ENCODE measurements at places on chromosomes 5 and 9.
A peak's percentile ranks its signal among the peaks of the same experiment; 100 is the strongest.

- no peak for DNase-seq
Measured at GRCh38 chr9:120424248-120424647, 155.7 kb downstream of the CDK5RAP2 start.

DNA sequence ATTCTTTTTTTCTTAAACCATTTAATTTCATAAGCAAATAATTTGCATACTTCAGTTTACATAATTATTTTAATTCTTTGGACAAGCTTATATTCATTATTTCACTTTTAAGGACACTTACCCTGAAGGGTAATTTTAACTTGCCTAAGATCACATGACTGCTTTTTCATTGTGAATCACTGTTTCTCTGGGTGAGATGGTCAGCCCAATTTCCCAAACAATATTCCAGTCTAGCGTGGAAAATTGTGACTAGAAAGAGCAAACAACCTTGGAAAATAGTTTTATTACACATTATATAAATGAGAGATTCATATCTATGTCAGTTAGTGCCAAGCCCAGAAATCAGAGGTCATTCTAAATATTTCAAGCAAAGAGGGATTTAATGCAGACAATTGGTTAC lies 21.4 kb upstream of the JAKMIP2 start:
- DNase-seq = no peak

DNA sequence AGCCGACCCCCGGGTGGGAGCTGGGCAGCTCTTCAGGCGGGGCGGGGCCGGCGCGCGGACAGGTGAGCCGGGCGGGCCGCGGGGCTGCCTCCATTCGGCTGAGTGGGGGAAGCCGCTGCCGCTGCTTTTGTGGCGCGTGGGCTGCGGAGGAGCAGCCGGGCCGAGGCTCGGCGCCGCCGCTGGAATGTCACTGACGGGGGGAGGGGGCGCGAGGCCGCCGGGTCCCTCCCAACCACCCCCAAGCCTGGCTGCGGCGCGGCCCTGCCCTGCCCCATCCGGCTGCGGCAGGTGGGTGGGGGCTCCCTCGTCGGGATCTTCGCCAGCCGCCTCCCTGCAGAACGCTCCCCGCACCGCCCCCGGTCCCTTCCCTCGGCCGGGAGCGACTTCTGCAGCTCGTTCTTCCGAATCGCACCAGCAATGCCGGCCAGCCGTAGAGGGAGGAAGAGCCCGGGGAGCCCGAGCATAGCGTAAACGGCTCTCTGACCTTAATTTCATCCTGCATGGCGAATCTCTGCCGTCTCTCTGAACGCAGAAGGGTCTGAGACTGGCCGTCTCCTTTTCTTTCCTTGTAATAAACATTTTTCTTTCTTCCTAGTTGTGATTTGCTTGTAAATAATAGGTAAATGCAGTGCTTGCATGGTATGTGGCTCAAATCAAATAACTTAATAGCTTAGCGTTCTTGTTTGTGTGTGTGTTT lies 505 bp downstream of the SPTAN1 start:
- no peak for DNase-seq

- no peak for DNase-seq
Measured at GRCh38 chr9:19976226-19976625, 187.4 kb upstream of the SLC24A2 start.

GRCh38 chr5:7418276-7418675 lies 22.3 kb downstream of the ADCY2 start:
- no peak for DNase-seq

DNA sequence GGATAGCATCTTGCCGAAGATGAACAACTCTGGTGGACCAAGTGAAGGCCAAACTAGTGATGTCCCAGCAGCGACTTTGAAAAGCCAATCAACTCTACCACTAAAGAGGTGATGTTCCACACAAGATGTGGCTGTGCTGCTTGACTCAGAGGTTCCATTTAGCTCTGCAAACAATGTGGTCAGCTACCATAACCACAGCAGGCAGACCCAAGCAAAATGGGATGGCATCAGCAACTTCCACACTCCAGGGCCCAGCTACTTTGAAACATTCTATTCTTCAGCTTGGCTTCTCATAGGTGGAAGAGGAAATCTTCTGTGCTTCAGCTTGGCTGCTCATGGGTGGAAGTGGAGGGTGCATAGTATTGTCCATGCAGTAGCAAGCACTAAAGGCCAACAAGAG lies 70.5 kb downstream of the IRX2 start:
- DNase-seq = no peak

- DNase-seq = peak; percentile 82
Measured at GRCh38 chr9:97411789-97412625, at the start of gene TDRD7. TSS of gene TDRD7 (plus strand) at chr9:97412096. CDS start at chr9:97428466, 16,370 bp downstream.

- no peak for DNase-seq
Measured at GRCh38 chr5:38615981-38616451, 59.6 kb upstream of the LIFR start.

DNA sequence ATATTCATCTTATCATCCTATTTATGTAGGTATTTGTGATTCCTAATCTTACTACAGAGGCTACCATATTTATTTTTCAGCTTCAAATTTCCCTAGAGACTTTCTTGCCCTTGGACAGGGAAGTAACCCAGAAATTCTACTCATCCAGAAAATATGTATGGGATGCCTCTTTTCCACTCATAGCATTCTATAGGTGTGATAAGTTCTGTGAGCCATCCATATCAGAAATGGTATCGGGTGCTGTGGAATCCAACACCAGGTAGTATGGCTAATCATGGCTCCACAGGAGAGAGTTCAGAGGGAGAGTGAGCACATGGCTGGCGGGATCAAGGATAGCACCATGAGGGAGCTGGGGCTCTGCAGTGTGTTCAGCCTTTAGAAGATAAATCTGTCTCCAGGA lies 349.3 kb upstream of the ACTBL2 start:
- no peak for DNase-seq

DNA sequence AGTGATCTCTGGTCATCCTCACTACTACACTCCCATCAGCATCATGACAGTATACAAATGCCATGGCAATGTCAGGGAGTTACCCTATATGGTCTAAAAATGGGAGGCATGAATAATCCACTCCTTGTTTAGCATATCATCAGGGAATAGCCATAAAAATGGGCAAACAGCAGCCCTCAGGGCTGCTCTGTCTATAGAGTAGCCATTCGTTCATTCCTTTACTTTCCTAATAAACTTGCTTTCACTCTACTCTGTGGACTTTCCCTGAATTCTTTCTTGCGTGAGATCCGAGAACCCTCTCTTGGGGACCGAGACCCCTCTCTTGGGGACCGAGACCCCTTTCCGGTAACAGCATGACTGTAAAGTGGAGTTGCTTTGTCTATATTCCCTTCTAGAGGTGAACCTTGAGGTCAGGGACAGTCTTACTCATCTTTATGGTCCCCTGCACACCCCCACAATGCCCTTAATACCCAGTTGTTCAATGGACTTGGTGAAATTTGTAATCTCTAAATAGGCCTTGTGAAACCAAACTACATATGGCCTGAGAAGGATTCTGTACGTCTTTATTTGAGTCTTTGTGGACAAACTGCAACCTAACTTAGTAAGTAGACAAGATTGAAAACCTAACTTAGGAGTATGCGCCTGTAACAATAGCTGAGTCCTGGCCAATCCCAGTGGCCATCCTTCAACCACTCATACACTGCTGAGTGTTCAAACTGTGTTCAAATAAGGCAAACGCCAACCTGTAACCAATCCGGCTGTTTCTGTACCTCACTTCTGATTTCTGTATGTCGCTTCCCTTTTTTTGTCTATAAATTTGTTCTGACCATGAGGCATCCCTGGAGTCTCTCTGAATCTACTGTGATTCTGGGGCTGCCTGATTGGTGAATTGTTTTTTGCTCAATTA lies 32.3 kb upstream of the UBTD2 start:
- DNase-seq = no peak

- no peak for DNase-seq
Measured at GRCh38 chr5:136046246-136046645, 17.5 kb downstream of the TGFBI start.

GRCh38 chr9:114037961-114038723 lies 40.0 kb downstream of the AMBP start:
- DNase-seq = no peak

- DNase-seq = no peak
Measured at GRCh38 chr5:98206566-98206965, 566.9 kb upstream of the RGMB start.

DNA sequence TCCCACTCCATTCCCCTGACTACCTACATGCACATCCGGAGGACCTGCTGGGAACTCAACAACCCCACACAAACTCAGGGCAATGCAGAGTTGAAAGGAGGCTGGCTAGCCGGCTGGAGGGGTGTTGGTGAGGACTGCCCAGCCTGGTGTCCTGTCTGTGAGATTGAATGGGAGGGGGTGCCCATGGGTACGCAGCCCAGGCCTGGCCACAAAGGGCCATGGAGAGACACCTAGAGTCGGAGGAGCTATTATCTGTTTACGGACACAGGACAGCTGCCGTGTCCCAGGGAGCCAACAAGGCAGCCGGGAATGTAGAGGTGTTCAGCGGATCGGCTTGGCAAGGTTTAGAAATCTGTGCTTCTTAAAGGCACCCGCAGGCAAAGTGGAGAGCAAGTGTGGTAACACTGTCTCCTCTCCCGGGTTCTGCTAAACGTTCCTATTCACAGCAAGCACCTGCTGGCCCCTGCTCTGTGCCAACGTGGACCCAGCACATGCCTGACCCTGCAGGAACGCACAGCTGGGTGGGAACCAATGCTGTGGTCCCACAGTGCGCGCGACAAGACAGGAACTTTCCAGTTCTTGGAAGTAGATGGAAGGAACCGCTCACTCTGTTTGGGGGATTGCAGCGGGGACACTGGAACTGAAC lies 166.7 kb downstream of the DAB2IP start:
- no peak for DNase-seq

- no peak for DNase-seq
Measured at GRCh38 chr5:98902733-98903132, 26.1 kb downstream of the CHD1 start.

DNA sequence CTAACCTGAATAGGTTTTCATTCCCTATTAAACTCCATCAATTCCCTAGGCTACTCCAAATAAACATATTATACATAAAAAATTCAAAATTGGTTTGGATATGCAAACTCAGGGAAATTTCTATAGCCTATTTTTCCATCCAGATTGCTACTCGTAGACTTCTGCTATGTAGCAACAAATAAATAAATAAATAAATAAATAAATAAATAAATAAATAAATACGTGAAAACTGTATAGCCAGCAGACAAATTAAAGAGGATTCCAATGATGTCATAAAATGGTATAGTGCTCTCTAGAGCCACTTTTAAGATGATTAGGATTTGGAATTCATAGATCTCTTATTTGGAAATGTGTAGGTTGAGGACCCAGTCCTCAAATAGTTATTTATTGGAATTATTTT lies 1193.2 kb upstream of the NUDT12 start:
- no peak for DNase-seq

DNA sequence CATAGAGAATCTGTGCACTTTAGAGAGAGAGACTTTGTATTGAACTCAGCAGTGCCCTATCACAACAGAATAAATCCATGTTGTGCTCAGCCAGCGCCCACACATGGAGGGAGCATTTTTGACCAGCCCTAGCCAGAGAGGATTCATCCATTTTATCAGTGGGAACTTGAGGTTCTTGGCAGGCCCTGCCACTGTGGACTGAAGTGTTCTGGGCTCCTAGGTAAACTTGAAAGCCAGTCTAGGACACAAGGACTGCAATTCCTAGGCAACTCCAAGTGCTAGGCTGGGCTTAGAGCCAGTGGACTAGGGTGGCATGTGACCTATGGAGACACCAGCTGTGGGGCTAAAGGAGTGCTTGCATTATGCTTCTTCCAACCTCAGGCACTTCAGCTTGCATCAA lies 523.5 kb downstream of the CDH12 start:
- no peak for DNase-seq

DNA sequence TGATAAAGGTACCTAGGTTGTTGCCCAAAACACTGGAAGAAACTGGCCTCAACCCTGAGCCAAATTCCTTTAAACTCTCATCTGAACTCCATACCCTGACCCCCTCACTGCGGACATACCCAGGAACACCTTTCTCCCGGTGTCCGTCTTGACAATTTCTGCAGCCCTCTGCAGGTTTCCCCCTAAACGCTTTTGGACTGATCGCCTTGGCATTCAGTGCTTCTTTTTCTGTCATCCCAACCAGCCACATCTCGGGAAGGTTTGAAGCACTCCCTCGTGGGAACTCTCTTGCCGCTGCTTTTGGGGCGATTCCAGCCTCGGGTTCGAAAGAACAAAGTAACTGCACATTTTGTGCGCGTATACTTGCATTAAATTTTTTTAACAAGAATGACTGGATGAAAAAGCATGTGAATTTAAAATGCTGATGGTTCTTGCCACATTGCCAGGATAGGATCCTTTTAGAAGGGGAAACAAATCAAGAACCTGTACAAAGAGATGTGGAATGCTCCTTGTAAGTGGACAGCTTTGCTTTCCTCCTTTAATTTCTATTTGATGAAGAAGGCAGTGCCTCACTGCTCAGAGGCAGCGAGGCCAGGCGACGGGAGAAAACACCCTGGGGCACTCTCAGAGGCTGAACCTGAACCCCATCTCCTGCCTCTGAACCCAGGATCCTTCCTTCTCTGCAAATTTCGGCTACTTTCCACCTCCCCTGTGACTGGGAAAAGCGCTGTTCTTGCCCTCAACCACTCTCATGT lies 615 bp downstream of the PSMD5 start:
- DNase-seq = no peak

DNA sequence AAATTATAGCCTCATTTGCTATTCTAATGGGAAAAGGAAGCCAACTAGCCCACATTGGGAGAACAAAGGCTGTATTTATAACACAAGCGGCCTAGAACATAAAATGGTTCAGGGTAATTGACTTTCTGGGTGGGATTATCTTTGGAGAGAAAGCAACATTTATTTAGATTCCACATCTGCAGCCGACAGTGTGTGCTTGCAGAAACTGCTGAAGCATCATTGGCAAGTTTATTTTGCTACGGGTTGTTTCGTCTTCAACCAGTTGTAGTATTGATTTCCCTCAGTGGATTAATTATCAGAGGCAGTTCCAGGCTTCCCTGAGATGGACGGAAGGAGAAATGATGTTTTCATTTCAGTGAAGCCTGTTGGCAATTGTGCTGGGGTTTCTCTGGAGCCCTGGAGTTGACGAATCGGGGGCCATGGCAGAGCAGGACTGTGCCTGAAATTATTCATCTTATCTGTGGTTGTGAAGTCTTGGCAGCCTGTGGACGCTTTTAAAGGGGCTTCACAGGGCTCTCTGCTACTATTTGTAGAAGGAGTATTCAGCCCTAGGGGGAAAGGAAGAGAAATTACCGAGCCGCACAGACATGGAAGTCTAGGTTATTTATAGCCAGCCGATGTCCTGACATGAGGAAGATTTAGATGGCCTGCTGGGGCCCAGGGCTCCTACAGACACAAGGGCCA lies 290.6 kb upstream of the IRX4 start:
- no peak for DNase-seq

- no peak for DNase-seq
Measured at GRCh38 chr5:164345853-164346252, 840.4 kb downstream of the MAT2B start.

- DNase-seq = no peak
Measured at GRCh38 chr5:41966401-41967105, 41.5 kb downstream of the FBXO4 start.

GRCh38 chr5:168023191-168023590 lies 268.3 kb upstream of the WWC1 start:
- no peak for DNase-seq

Data from bone marrow (tissue), 2 donors.